ENCODE measurements at places on chromosomes 5 and 9. TPM values are rescaled to one million over a fixed set of nuclear protein-coding genes. Genes with fewer than 3 reads are reported as not detected.

LCP2 gene
- 9.3 TPM for polyA plus RNA-seq

SPINK9 gene
- not detected for polyA plus RNA-seq

RNF180 gene
- 3.2 TPM for polyA plus RNA-seq

TXNDC8 gene
- polyA plus RNA-seq, result not detected

ECSCR gene
- polyA plus RNA-seq, result 24.8 TPM

TAF11L13 gene
- not detected for polyA plus RNA-seq

GPR151 gene
- not detected for polyA plus RNA-seq

LECT2 gene
- polyA plus RNA-seq, result not detected

IL13 gene
- not detected for polyA plus RNA-seq

CDX1 gene
- polyA plus RNA-seq, result not detected

DBH gene
- polyA plus RNA-seq, result 147 TPM

PLAC8L1 gene
- 1.2 TPM for polyA plus RNA-seq

GALT gene
- polyA plus RNA-seq, result 147 TPM

TNFAIP8 gene
- 6.3 TPM for polyA plus RNA-seq

AQP7 gene
- 3.5 TPM for polyA plus RNA-seq

ADAMTS13 gene
- polyA plus RNA-seq, result 13.4 TPM

GAS1 gene
- 7.9 TPM for polyA plus RNA-seq

PCDHB16 gene
- polyA plus RNA-seq, result 0.67 TPM

GHR gene
- 6.4 TPM for polyA plus RNA-seq

IRX1 gene
- polyA plus RNA-seq, result not detected

ST6GALNAC4 gene
- 8.6 TPM for polyA plus RNA-seq

TEX48 gene
- not detected for polyA plus RNA-seq

PCDHGB4 gene
- polyA plus RNA-seq, result 0.72 TPM

ZNF883 gene
- 0.24 TPM for polyA plus RNA-seq

PCDHB2 gene
- polyA plus RNA-seq, result 0.44 TPM

SLC24A2 gene
- 3.4 TPM for polyA plus RNA-seq

DRD1 gene
- polyA plus RNA-seq, result 0.16 TPM

TAS2R1 gene
- polyA plus RNA-seq, result not detected

ZNF366 gene
- 1.3 TPM for polyA plus RNA-seq

INSL4 gene
- not detected for polyA plus RNA-seq

ARHGEF37 gene
- 4.3 TPM for polyA plus RNA-seq

DOLK gene
- polyA plus RNA-seq, result 4.6 TPM

SH3RF2 gene
- 0.60 TPM for polyA plus RNA-seq
